ENCODE measurements at places on chromosomes 3 and 15.

GRCh38 chr3:33047842-33048834 lies 48.8 kb downstream of the GLB1 start:
- no peak for DNase-seq

DNA sequence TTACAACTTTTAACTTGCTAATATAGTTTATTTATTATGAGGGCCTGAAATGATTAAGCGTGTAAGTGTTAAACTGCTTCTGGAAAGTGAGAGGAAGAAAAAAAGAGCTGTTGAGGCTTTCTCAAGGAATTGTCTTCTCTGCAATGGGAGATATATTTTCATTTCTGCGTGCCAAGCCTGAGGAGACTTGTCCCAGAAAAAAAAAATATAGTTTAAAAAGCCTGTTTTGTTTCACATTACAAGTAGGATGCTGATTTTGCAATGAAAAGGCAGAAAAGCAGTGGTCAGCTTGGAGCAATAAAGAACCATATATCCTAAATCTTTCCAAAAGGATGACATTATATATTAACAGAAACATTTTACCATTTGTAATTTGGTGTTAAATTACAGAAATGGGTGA lies 115.5 kb downstream of the GMNC start:
- no peak for DNase-seq

GRCh38 chr3:138241061-138241460 lies 54.0 kb downstream of the ARMC8 start:
- DNase-seq: peak; percentile 10

DNA sequence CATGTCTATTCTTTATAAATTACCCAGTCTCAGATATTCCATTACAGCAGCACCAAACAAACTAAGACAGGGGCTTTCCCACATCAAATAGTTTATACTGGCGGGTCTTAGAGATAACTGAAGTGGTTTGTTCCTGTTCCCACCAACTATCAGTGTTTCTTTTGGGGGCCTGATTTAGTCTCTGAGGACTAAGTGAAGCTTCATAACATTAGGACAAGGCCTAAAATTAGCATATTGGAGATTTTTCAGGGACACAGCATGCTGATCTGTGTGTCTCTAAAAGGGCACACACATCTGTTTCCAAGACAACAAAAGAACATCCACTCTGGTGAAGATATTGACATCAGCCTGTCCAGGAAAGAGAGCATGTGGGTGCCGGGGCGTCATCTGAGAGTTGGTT lies 72.6 kb upstream of the SEMA6D start:
- DNase-seq: no peak

DNA sequence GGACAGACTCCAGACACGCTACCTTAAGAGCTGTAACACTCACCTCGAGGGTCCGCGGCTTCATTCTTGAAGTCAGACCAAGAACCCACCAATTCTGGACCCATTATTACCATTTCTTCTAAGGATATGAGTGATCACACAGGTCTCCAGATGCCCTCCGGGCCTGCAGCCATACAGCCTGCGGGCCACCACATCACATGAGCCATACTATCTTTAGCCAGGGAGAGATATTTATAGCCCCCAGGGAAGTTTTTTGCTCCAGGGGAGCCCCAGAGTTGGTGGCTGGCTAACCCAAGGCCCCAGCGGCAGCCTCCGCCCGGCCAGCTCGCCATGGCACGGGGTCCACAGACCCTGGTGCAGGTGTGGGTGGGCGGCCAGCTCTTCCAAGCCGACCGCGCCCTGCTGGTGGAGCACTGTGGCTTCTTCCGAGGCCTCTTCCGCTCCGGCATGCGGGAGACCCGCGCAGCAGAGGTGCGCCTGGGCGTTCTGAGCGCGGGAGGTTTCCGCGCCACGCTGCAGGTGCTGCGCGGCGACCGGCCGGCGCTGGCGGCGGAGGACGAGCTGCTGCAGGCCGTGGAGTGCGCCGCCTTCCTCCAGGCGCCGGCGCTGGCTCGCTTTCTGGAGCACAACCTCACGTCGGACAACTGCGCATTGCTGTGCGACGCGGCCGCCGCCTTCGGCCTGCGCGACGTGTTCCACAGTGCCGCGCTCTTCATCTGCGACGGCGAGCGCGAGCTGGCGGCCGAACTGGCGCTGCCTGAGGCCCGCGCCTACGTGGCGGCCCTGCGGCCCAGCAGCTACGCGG lies at the start of gene KBTBD13:
TSS of gene KBTBD13 (plus strand) at position 261 of the 805 bp plus-strand sequence. CDS start at position 331, 70 bp downstream.
- DNase-seq: no peak

DNA sequence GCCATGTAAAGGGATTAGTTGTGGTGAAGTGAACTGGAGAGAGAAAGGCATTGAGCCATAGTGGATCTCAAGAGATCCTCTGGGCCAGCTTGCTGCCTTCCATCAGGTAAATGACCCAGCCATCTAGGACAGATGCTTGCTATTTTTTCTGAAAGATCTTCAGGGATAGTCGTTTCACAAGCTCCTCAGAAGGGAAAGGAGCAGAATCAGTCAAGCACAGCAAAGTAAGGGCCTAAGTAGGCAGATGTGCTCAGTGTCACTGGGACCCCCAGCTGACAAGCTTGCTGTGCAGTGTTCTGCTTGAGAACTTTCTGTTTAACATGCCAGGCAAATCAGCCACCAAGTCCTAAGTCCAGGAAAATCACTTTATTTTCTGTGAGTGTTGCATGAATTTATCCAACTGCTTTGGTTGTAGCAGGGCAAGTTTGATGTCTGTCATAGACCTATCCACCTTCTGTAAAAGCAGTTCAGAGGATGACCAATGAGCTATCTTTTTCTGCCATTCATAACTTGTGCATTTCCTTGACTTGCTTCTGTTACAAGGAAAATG lies 319.8 kb downstream of the IL5RA start:
- no peak for DNase-seq

DNA sequence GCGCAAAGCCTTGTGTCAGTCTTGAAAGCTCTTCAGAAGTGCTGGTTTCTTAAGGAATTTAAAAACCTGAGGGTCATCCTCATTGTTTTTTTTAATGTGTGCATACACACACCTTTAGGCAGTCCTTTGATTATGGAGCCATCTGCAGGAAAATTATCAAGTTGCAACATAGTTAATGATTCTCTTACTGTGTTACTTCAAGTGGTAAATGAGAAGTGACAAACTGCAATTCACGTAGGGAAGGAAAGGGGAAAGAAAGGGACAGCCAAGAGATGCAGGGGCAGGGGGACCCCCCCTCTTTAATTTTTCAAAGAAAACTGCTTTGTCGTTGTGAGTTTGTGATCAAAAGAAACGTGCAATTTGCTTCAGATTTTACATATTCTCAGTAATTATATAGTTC lies 162.4 kb upstream of the CGNL1 start:
- no peak for DNase-seq

DNA sequence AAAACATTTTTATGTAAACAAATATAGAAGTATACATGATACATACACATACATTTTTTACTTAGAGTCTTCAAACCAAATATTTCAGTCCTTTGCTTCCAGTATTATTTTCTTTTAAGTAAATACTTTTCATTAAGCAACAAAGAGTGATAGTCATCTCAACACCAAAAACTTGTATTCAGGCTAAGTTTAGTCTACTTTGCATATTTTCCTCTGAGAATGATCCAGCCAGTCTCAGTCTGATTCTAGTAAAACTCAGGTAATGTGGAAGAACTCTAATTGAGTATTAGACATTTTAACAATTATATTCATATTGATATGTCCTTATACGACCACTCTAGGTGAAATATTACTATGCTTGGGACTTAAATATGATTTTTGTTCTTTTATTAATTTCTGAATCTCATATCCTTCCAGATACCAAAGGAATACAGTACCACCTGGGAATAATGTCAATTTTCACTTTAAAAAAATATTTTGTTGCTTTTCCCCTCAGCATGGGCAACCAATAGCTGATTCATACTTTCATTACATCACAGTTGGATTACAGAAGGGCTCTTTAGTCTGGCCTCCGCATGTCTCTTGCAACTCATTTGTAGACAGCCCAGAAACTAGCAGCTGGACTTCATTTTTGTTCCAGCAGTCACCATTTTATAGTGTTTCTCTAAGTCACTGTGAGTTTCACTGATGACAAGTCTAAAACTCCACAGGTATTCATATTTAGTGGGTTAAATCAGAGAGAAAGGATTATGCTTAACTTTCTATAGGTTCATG lies 390.4 kb downstream of the ZBTB20 start:
- no peak for DNase-seq

DNA sequence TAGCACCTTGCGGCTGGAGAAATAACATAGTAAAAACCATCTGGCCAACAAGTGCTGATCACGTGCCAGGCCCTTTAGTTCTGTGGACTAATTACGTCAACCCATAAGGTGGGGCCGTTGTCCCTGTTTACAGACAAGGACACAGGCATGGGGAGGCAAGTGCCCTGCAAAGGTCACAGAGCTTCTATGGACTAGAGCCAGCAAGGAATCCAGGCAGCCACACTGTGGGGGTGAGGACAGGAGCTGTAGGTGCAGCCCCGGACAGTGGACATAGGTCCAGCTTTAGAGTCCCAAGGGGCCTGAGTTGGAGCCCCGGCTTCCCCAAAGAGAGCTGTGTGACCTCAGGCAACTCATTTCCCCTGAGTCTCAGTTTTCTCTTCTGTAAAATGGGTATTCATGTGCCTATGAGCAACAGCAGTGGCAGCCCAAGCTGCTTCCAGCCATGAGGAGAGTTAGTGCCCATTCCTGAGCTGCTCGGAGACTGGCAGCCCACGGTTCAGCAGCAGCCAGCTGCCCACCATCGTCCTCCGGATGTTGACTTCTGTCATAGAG lies 13.9 kb downstream of the CHST13 start:
- DNase-seq: no peak

- no peak for DNase-seq
Measured at GRCh38 chr3:14211621-14212020, 33.0 kb downstream of the LSM3 start.

DNA sequence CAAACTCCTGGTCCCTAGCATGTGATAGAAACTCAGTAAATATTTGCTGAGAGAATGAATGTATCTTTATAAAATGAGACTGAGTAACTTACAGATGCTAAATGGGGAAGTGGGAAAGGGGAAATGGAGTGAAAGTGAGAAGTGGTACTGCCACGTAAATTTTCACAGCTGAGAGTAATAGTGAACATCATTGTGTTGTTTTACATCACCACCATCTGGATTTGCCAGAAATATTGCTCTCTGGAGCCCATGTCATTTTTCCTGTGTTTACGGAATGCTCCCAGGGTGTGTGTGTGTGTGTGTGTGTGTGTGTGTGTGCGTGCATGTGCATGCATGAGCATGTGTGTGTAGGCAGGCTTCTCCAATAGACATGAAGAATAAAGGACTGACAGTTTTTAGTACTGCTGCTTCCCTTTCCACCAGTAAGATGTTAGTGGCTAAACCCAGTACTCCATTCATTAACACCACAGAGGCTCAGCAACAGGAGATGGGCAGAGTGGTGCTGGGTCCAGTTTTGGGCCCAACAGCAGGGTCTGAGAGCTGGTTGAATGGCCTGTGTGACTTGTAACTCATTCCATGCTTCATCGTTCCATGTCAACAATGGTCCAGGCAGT lies 57.3 kb downstream of the DIPK2A start:
- DNase-seq: no peak

DNA sequence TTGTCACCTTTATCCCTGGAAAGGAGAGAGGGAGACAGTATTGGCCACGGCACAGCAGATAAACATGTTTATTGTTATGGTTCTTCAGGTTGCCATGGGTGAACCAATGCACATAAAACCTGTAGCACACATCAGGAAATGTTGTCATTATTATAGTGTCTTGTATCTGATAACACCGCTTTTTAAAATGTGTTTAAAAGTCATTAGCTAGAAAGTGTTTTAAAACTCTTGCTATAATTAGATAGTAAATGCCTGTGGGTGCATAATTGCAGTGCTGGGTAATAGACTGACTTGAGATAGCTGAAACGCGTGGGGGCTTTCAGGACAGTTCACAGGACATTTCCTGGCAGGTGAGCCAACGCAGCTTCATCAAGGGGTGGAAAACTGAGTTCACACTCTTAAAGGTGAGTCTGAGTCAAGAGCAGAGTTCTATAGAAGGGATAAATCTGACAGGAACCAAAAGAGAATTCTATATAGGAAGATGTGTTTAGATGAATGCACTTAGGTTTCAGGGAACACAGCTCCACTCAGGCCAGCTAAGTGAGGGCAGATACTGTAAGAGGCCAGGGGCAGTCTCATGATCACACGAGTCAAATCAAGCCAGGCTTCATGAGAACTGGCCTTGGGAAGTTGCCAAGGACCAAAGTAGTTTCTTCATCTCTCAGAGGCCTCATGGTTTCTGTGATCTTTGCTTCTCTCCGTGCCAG lies 35.6 kb upstream of the PPP4R2 start:
- peak; percentile 33 for DNase-seq

DNA sequence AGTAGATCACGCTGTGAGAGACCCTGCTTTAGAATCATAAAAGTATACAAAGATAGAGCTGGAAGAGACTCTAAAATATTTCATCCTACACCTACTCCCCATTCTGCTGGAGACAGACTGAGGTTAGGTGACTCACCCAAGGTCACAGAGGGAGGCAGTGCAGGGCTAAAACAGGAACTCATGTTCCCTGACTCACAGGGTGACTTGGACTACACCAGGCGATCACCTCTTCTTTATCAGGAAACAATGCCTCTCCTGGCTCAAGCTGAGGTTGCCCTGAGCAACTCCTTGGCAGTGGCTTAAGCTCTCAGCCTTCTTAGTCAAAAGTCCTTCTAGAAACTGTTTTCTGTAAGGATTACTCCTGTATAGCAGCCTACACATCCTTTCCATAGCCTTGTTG lies 26.4 kb upstream of the TNFAIP8L3 start:
- peak; percentile 77 for DNase-seq

GRCh38 chr3:112104774-112105173 lies 18.6 kb downstream of the C3orf52 start:
- DNase-seq: no peak

DNA sequence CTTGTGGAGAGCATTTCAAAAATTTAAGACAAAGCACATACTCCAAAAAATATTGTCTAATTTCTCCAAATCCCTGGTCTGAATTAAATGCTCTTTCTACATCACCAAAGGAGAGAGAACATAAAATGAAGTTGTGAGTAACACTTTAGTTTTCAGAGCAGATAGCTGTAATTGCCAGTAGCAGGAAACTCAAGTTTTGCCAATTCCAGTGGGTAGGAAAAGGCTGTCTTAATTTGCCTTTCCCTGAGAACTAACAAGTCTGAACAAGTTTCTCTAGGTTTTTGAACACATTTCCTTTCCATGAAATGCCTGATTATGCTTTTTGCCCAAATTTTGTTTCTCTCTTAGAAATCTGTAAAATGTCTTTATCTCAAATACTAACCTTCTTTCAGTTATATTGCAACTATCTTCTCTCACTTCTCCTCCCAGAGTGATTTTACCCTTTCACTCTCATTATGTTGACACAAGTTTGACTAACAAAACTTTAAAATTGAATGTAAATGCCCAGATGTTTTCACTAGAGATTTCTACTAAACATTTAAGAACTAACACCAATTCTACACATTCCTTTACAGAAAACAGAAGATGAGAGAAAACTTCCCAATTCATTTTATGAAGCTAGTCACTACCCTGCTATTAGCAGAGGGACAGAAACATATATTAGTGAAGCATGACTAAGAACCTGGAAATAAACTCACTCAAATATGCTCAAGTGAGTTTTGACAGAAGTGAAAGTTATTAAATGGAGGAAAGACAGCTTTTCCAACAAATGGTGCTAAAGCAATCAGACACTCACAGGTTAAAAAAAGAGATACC lies 38.4 kb downstream of the RFX7 start:
- DNase-seq: no peak

- no peak for DNase-seq
Measured at GRCh38 chr3:155646669-155647068, 98.2 kb downstream of the PLCH1 start.

Measured in AG04450 (cell line).